ENCODE measurements at places on chromosomes 1 and 21. TPM values are rescaled to one million over a fixed set of nuclear protein-coding genes. Genes with fewer than 3 reads are reported as not detected.

GRCh38 chr1:203083463-203083921 lies 2.3 kb downstream of the MYOG start:
- H3K4me1 ChIP-seq: no peaks in the 10 kb centered on the region
- DNase-seq: no peak
- no peaks in the 10 kb centered on the region for H3K27me3 ChIP-seq
- no peak overlapping the region for H3K27ac ChIP-seq

Gene UTP25
- total RNA-seq: 4.0 TPM

Gene ACOT7
- total RNA-seq: 3.1 TPM

- no peak for DNase-seq
- no peaks in the 10 kb centered on the region for H3K36me3 ChIP-seq
- H3K27ac ChIP-seq: peak overlapping the region; percentile 37
- H3K4me3 ChIP-seq: no peak overlapping the region
These were observed 19.7 kb upstream of the ABCG1 start for GRCh38 chr21:42198929-42199867.

- no peak for DNase-seq
- no peaks in the 10 kb centered on the region for H3K4me1 ChIP-seq
- H3K27me3 ChIP-seq: no peaks in the 10 kb centered on the region
- no peak overlapping the region for H3K4me3 ChIP-seq
- no peaks in the 10 kb centered on the region for H3K36me3 ChIP-seq
These were observed 50.0 kb downstream of the BEND5 start for GRCh38 chr1:48726557-48727215.

DNA sequence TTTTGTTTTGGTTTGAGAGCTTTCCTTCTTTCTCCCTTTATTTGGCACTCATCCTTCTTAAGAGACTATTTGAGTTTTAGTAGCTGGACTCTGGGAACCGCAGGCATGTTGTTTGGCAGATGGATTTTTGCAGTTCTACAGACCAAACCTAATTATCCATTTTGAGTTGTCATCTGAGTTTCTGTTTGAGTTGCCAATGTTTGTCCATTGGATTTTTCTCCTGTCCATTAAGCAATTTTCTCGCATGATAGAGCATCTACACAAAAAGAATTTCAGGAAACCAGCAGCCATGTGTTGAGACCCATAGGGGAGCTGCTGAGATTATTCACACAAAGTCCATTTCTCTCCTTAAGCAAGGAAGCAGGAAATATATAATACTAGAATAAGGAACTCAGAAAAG lies 17.2 kb upstream of the CXADR start:
- H3K36me3 ChIP-seq: no peaks in the 10 kb centered on the region
- no peak overlapping the region for H3K27ac ChIP-seq
- no peaks in the 10 kb centered on the region for H3K27me3 ChIP-seq
- DNase-seq: no peak

GRCh38 chr1:205438213-205439158 lies 16.6 kb upstream of the LEMD1 start:
- no peak overlapping the region for H3K4me3 ChIP-seq
- peaks cover 7% of the 10 kb centered on the region for H3K4me1 ChIP-seq
- H3K27me3 ChIP-seq: no peaks in the 10 kb centered on the region
- peak overlapping the region; percentile 33 for H3K27ac ChIP-seq
- H3K36me3 ChIP-seq: no peaks in the 10 kb centered on the region

Gene ST6GALNAC3
- total RNA-seq: 0.35 TPM

- H3K27ac ChIP-seq: no peak overlapping the region
- H3K27me3 ChIP-seq: no peaks in the 10 kb centered on the region
- H3K4me3 ChIP-seq: no peak overlapping the region
- H3K36me3 ChIP-seq: no peaks in the 10 kb centered on the region
- peaks cover 17% of the 10 kb centered on the region for H3K4me1 ChIP-seq
These were observed 19.5 kb downstream of the USP24 start for GRCh38 chr1:55195521-55196233.

GRCh38 chr1:90706437-90707362 lies 10.4 kb downstream of the BARHL2 start:
- H3K4me3 ChIP-seq: peak overlapping the region; percentile 13
- H3K27ac ChIP-seq: no peak overlapping the region
- H3K27me3 ChIP-seq: peaks cover 9% of the 10 kb centered on the region
- peaks cover 3% of the 10 kb centered on the region for H3K4me1 ChIP-seq

DNA sequence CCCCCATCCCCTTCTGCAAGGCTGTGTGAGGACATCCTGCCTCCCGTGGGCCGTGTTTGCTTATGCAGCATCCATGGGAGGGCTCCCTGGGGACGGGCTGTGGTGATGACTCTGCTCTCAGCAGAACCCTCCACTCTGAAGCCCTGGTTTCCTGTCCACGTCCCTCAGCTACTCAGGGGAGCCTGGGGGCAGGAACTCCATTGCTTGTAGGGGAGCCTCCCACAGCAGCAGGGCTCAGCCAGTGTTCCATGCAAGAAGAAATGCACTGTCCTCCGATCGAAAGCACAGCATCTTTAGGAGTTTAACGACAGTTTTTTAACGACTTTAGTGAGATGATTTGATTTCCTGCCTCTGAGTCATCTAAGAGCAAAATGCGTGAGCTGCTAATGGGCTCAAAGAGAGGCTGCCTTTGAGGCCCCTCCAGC lies 8.3 kb upstream of the KCNAB2 start:
- no peaks in the 10 kb centered on the region for H3K36me3 ChIP-seq
- peaks cover 4% of the 10 kb centered on the region for H3K27me3 ChIP-seq
- DNase-seq: no peak
- H3K27ac ChIP-seq: no peak overlapping the region

DNA sequence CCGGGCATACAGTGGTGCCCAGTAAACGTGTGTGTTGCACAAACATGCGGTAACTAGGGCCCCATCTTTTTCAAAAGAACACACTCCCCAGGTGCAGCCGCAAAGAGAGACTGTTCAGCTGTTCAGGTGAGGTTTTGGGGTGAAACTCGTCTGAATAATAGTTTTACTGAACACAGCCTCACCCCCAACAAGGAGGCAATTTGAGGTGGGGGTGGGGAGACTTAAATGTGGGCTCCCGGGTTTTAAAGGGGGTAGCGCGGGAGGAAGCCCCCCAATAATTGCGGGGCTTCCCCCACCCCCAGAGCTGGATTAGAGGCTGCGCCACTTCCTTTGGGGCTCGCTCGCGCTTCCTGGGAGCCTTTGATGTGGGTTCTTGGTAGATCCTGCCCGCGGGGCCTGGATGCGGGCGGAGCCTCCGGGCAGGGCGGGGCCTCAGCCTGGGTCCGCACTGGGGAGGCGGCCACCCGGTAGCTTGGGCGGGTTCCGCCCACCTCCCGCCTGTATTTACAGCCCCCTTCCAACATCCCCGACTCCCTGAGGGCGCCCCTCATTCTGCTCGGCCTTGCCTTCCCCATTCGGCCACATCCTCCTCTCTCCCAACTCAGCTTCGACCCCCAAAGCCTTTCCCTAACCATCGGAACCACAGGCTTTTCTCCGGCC lies 6.4 kb upstream of the EPHA2 start:
- H3K4me3 ChIP-seq: no peak overlapping the region

- no peak for DNase-seq
- H3K27me3 ChIP-seq: no peaks in the 10 kb centered on the region
- no peak overlapping the region for H3K4me3 ChIP-seq
- no peak overlapping the region for H3K27ac ChIP-seq
- no peaks in the 10 kb centered on the region for H3K4me1 ChIP-seq
These were observed 132.0 kb downstream of the FOXD2 start for GRCh38 chr1:47569681-47570470.

DNA sequence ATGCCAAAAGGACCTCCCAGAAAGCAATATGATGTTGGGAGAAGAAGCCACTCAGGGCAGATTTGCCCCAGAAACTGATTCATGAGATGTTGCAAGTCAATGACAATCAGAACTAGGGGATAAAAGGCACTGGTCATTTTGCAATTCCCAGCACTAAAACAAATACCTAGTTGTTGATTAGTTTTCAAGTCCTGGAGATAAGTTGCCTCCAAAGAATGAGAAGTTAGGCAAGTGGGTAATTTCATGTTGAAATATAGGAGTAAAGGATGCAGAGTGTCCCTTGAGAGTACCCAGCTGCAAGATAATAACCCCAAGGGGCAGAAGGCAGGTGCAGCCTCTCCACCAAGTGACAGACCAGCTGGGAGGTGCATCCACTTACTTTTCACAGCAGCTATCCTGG lies 363.6 kb downstream of the PBX1 start:
- H3K4me3 ChIP-seq: no peak overlapping the region
- no peak for DNase-seq
- H3K27ac ChIP-seq: no peak overlapping the region
- no peaks in the 10 kb centered on the region for H3K4me1 ChIP-seq
- H3K27me3 ChIP-seq: no peaks in the 10 kb centered on the region

GRCh38 chr21:46551636-46552241 lies 53.1 kb downstream of the S100B start:
- H3K36me3 ChIP-seq: peaks cover 6% of the 10 kb centered on the region
- DNase-seq: no peak
- H3K4me1 ChIP-seq: no peaks in the 10 kb centered on the region
- no peaks in the 10 kb centered on the region for H3K27me3 ChIP-seq

- H3K4me1 ChIP-seq: no peaks in the 10 kb centered on the region
- no peak overlapping the region for H3K4me3 ChIP-seq
- no peak overlapping the region for H3K27ac ChIP-seq
- no peaks in the 10 kb centered on the region for H3K36me3 ChIP-seq
- DNase-seq: no peak
These were observed 29.4 kb downstream of the SPATA17 start for GRCh38 chr1:217660353-217661062.

Gene ORC1
- total RNA-seq: 0.35 TPM

Gene CR1L
- not detected for total RNA-seq

DNA sequence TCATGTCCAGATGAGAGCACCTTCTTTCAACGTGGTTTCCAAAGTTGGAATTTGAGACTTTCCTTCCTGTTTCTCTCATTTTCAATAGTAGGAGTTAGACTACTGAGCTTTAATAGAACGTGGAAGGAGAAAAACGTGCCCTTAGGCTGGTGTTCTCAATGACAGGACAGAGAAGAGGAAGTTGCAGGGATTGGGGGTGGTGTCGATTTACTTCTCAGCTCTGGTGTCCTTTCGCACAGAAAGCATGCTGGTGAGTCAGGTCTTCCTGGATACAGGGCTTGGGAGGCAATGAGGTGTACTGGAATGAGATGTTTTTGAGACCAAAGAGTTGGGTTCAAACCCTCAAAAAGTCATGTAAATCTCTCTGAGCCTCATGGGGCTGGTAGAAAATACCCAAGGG lies 67.1 kb downstream of the HIVEP3 start:
- H3K4me3 ChIP-seq: no peak overlapping the region
- no peaks in the 10 kb centered on the region for H3K27me3 ChIP-seq
- H3K4me1 ChIP-seq: no peaks in the 10 kb centered on the region
- no peak for DNase-seq

DNA sequence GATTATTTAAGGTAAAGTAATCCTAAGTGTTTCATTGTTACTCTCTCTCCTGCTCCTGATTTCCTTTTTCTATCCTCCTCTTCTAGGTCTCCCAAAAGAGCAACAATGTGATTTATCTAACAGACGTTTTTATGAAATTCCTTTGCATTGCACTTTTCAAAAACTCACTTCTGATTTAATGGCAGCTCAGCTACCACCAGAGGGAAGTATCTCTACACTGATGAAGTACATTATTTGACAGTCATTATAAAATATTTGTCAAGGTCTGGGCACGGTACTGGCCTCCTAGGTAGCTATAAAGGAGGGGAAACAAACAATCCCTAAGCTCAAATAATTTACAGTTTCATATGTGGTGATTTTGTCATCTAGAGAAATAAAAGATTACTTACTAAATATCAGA lies 15.6 kb downstream of the TMPRSS15 start:
- no peaks in the 10 kb centered on the region for H3K4me1 ChIP-seq
- no peak for DNase-seq
- H3K27ac ChIP-seq: no peak overlapping the region
- H3K27me3 ChIP-seq: no peaks in the 10 kb centered on the region

Gene CYYR1
- total RNA-seq: 3.8 TPM

DNA sequence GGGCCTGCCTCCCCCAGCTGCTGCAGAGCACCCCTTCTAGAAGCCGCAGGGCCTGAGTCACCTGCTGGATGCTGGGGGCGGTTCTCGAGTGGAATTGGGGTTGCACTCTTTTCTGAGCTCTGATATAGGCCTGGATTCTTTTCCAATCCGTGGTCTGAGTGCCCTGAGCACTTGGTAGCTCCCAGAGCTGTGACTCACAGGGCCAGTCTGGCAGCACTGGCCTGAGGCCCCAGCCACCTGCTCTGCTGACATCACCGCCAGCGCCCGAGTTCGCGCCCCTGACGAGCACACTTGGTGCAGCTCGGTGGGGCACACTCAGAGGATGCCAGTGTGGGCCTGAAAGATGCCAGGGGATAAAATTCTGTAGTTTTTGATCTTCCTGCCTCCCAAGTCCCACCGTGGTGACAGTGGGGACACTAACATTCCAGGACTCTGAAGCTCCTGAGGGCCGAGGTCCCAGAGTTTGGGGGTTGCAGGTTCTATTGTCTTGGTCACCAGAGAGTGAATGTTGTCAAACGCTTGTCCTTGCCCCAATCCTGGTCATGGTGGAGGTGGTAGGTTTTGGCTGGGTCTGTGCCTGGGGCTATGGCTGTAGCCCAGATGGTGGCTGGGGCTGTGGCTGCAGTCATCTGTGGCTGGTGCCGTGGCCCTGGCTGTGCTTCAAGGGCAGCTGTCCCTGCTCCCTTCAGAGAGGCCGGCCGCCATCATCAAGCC lies 74.6 kb downstream of the OBSCN start:
- H3K27ac ChIP-seq: no peak overlapping the region
- H3K36me3 ChIP-seq: no peaks in the 10 kb centered on the region
- H3K27me3 ChIP-seq: no peaks in the 10 kb centered on the region
- no peaks in the 10 kb centered on the region for H3K4me1 ChIP-seq

- no peak overlapping the region for H3K4me3 ChIP-seq
- no peak for DNase-seq
These were observed 59.0 kb downstream of the HUNK start for GRCh38 chr21:31931644-31932469.

DNA sequence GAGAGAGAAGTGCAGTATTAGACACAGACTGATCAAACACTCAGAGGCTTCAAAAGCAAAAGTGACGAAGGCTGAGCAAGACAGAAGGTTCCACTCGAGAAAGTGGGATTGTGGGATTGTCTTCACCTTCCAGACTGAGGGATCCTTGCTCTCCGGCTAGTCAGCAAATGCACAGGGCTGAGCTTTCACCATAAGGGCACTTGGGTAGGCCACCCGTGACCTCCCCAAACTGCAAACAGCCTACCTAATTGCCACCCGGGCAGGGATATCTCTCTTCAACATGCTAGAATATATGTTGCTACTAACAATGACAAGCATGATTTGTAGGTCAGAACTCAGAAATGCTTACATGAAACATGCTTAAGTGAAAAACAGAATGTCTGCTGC lies 35.3 kb upstream of the RIPK4 start:
- H3K36me3 ChIP-seq: no peaks in the 10 kb centered on the region
- no peak for DNase-seq
- H3K4me1 ChIP-seq: no peaks in the 10 kb centered on the region
- no peak overlapping the region for H3K4me3 ChIP-seq
- H3K27ac ChIP-seq: no peak overlapping the region
- H3K27me3 ChIP-seq: no peaks in the 10 kb centered on the region

Gene DENND2D
- total RNA-seq: 13.9 TPM

GRCh38 chr1:61289232-61290098 lies 207.1 kb downstream of the NFIA start:
- no peak overlapping the region for H3K27ac ChIP-seq
- H3K27me3 ChIP-seq: no peaks in the 10 kb centered on the region
- DNase-seq: no peak
- no peak overlapping the region for H3K4me3 ChIP-seq
